ENCODE measurements at places on chromosomes 5 and 9. TPM values are rescaled to one million over a fixed set of nuclear protein-coding genes. Genes with fewer than 3 reads are reported as not detected.

The TMED9 gene
- 314 TPM for polyA plus RNA-seq

The ZCCHC9 gene
- 6.8 TPM for polyA plus RNA-seq

The CFAP157 gene
- polyA plus RNA-seq = 0.03 TPM

The SLC6A18 gene
- polyA plus RNA-seq = not detected

The C6 gene
- not detected for polyA plus RNA-seq

The DMRTA1 gene
- polyA plus RNA-seq = 0.19 TPM

The MYMK gene
- not detected for polyA plus RNA-seq

The GRIA1 gene
- polyA plus RNA-seq = not detected

The FOXD4 gene
- 0.07 TPM for polyA plus RNA-seq

The DNM1 gene
- polyA plus RNA-seq = 0.59 TPM

The PCDHA11 gene
- not detected for polyA plus RNA-seq

The LIX1 gene
- polyA plus RNA-seq = not detected

The APBA1 gene
- 5.0 TPM for polyA plus RNA-seq

The SEMA5A gene
- polyA plus RNA-seq = 0.06 TPM

- peak; percentile 78 for DNase-seq
These were observed 2.4 kb downstream of the LTC4S start for GRCh38 chr5:179795863-179796833.

DNA sequence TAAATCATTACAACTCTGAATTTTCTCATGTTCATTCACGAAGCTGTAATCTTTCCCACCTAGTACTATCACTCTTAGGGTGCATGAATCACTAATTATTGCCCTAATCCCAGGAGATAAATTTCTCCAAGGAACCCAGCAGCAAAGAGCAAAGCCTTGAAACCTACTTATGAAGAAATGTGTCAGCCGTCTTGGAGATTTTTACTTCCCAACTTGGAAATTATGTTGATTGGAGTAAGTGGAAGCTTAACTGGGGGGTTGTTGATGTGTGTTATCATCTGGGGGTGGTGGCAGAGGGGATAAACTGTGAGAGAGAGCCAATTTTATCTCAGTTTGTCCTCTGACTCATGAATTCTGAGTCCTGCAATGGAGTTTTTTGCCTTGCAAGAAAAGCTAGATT lies 440.5 kb upstream of the WWC1 start:
- DNase-seq = no peak

DNA sequence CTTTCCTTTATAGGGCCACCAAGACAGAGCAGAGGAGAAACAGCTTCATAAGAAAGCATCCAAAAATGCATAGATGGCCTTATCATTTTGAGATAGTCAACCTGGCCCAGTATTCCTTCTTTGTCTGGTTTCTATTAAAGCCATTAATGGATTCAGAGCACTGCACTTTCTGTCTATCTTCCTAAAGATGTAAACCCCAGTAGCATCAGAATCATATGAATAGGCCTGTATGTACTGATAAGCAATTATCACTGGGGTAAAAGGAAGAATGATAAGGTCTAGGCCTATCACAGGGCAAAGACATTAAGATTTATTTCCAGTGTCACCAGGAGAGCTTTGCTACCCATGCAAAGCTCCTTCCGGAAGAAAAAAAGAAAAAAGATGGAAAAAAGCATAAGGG lies 432.5 kb upstream of the C9orf72 start:
- DNase-seq = no peak

GRCh38 chr9:19410594-19410993 lies 1.8 kb downstream of the ACER2 start:
- DNase-seq = no peak

DNA sequence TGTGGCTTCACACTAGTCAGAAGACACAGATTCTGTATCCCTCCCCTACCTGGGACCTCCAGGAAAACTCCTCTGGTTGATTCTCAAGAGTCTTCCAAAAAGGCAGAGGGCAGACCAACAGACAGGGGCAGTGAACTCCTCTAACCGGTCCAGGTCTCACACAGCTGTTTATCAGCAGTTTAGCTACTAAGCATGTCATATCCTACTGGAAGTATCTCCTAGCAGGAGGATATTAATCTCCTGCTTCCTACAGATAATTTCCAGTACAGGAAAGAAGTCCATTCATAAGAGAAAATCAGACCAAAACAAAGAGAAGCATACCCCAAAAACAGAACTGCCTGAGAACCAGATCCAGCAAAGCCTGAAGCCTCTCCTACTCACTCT lies 64.3 kb downstream of the DTWD2 start:
- DNase-seq = peak; percentile 15

DNA sequence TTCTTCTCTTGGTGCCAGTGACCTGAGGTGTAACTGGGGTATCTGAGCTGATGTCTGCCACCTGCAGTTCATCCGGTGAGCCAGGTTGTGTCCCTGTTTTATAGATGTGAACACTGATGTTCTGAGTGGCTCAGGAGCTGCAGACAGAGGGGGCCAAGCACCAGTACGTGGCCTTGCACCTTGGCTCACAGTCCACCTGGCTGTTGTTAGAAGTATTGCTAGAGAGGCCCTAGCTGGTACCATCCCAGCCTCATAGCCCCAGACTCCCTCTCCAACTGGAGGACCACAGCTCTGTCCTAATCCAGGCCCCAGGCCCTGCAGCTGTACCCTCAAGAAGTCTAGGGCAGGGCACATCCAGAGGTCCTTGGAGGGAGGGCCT lies 16.2 kb downstream of the PHF2 start:
- DNase-seq = no peak

GRCh38 chr9:12595400-12595799 lies 97.8 kb upstream of the TYRP1 start:
- no peak for DNase-seq

DNA sequence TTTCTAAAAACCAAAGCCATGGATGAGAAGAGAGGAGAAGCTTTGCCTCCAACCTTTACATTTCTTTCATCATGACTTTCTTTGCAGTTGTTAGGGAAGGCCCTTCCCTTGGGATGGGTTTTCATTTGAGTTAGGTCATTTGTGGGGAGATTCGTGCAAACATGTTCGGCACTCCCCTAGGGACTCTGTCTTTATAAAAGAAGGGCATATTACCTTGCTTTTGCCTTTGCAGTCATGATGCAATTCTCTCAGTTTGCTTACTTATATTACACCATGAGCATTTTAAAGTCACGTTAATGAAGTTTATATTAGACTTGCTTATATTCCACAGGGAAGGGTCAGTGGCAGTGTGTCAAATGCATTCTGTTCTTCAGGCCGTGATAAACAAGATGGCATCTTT lies 289.3 kb upstream of the WWC1 start:
- no peak for DNase-seq

GRCh38 chr5:104297076-104297475 lies 734.5 kb upstream of the NUDT12 start:
- DNase-seq = peak; percentile 5

DNA sequence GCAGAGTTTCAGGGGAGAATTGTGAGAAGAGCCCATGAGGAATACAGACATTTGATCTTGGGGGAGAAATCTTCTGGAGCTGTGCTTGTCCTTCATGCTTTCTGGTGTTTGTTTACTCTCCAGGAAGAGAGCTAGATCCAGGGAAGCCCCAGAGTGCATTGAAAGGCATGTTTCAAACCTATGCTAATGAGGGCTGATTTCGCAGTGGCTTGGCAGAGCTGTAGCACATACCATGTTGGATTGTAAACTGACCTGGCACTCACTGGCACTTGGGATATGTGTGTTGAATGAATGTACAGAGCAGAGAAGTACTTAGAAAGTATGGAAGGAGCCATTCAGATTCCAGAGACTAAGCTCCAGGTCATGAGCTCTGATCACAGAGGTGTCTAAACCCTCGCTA lies 30.9 kb downstream of the TNFSF8 start:
- peak; percentile 58 for DNase-seq

- no peak for DNase-seq
These were observed 271.6 kb downstream of the RAB3C start for GRCh38 chr5:58854441-58854840.

GRCh38 chr9:116020801-116021200 lies 132.8 kb upstream of the PAPPA start:
- DNase-seq = no peak

- no peak for DNase-seq
These were observed 417.1 kb downstream of the CSNK1G3 start for GRCh38 chr5:123929055-123929474.

GRCh38 chr5:144436007-144436406 lies 265.3 kb downstream of the KCTD16 start:
- no peak for DNase-seq

DNA sequence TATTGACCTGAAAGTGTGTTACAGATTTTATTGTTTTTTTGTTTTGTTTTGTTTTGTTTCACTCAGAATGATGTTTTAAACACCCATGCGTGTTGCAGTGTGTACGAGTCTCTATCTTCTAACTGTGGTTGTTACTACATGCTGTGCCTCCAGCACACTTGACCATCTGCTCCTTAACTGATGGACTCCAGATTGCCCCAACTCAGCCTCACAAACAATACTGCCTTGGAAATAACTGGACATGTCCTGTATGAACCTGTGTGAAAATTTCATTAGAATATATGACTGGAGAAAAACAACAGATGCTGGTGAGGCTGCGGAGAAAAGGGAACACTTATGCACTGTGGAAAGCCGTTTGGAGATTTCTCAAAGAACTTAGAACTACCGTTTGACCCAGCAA lies 68.7 kb upstream of the HAND1 start:
- no peak for DNase-seq

DNA sequence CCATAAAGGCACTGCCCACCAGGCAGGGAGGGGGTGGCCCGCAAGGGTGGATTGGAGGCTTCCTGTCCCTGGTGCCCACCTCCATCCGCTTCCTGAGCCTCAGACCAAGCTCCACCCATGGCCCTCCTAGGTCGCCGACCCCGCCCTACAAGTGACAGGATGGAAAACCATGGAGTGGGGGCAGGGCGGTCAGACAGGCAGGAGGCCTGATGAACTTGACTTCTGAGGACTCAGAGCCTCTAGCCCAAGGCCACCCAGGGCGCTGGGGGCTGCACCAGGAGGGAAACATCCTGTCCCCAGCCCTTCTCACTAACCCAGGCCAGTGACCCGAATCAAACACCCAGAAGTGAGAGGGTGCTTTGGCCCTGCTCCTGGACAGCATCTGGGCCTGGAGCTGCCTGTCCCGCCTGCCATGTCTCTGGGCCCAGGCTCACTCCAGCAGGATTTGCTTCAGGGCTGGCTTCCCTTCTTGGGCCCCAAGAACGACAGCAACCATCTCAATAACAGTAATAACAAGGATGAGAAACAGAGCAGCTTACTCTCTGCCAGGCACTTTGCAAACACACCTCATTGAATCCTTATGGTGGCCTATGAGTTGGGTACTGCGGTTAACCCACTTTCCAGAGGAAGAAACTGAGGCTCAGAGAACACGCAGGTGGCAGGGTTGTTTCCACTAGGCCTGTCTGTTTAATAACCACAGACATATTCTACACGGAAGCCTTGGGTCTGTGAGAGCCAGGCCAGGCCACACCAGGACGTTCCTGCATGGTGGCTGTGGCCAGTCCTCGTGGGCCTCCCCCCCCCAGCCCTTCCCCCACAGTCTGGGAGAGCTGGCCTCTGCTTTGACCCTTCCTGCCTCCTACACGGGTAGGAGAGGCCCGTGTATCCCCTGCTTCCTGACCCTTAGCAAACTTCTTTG lies 4.4 kb upstream of the ST6GALNAC6 start:
- DNase-seq = peak; percentile 47

DNA sequence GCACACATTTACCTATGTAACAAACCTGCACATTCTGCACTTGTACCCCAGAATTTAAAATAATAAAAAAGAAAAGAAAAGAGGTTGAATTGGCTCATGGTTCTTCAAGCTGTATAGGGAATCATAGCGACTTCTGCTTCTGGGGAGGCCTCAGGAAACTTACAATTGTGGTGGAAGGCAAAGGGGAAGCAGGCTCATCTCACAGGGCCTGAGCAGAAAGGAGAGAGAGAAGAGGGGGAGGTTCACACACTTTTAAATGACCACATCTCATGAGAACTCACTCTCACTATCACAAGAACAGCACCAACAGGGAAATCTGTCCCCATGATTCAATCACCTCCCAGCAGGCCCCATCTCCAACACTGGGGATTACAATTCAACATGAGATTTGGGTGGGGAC lies 214.6 kb downstream of the CDK5RAP2 start:
- no peak for DNase-seq

GRCh38 chr5:35644543-35644942 lies 26.9 kb downstream of the SPEF2 start:
- DNase-seq = no peak

GRCh38 chr9:137552022-137552768 lies 516 bp downstream of the MRPL41 start:
- no peak for DNase-seq

DNA sequence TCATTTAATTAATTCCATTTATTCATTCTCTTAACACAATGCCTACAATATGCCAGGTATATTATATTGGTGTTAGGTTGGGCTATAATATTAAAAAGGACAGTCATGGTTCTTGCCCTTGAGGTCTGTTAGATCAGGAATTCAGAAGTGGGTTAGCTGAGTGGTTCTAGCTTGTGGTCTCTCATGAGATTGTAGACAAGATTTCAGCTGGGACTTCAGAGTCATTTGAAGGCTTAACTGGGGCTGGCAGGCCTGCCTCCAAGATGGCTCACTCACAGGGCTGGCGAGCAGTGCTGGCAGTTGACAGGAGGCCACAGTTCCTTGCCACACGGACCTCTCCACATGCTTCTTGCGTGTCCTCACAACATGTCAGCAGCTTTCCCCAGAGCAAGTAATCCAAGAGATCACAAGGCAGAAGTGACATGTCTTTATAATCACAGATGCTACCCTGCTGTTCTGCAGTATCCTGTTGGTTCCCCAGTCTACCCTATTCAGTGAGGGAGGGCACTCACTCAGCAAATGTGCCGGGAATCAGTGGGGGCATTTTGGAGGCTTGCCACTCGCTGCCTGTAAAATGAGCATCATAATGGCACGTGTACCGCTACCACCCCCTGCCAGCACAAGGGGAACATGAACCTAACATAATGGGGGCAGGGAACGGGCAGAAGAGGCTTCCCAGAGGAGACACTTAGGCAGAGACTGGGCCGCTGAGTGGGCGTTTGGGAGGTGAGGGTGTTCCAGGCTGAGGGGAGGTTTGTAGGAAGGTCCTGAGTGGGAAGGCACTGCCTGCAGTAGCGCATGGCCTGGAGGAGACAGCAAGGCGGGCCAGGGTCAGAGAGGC lies 70.0 kb downstream of the EXOSC2 start:
- no peak for DNase-seq

- no peak for DNase-seq
These were observed 49.3 kb downstream of the ZFAND5 start for GRCh38 chr9:72315510-72316311.

DNA sequence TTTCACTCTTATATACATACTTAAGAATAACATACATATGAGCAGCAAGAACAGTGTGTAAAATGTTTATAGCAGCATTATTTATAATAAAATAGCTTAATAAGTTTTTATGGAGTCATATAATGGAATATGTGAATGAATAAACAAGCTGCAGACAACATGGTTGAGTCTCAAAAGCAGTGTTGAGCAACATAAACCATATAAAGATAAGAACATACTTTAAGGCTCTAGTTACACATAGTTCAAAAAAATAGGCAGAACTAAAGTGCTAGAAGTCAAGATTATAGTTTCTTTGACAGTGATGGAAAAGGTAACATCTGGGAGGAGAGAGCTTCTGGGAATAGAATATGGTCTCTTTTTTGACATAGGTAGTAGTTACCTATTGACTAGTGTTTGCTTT lies 53.7 kb upstream of the ADAMTS19 start:
- DNase-seq = no peak

All from endothelial cell of umbilical vein (primary cell).